ENCODE measurements at places on chromosomes 16 and 17.

DNA sequence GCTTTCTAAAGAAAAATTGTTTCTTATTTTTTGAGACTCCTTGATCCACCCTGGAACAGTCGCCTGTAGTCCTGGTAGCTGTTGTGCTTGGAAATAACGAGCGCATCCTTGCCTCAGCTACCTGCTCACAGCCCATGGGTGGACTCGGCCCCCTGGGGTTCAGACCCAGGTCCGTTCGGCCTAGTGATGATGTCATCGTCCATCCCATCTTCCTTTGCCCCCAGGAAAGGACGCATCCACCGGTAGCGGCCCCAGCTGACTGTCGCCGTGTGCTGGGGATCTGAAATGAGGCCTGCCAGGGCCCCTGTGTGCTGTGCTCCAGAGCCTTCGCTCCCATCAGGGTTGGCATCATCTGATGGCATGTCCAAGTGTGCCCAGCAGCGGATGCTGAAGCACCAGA, 12.0 kb upstream of the CACNG1 start:
- DNase-seq, result no peak

GRCh38 chr16:21224800-21225199, 8.7 kb upstream of the ANKS4B start:
- no peak for DNase-seq

DNA sequence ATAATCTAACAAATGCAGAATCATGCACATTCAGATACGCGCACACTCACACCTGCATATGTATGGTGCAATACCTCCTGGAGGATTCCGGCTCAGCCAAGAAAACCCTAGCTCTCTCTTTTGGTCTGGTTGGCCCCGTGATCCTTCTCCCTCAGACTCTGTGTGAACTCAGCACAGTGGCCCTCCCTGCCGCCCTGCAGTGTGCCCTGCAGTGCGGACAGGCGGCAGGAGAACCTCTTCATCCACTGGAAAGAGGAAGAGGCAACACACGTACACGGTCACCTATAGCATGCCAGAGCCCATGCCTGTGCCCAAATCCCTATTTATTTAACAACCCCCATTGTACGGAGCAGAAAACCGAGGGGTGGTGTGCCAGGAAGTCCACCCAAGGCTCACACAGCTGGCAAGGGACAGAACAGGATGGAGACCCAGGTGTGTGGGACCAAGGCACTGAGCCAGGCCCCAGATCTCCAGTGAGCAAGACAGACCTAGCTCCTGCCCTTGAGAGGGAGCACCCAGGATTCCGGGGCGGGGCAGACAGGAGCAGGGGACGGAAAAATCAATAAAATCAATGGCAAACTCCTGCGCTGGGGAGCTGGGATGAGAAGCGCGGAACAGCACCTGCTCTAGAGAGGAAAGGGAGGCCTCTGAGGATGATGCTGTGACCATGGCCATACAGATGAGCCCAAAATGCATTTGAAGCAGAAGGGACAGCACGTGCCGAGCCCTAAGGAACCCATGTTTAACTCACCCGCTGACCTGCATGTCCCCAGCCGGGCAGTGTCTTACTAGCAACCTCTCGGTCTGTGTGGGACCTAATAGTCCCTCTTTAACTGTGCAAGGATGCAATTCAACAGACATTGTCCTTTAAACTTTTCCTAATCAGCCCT, 54.7 kb upstream of the CIBAR2 start:
- DNase-seq, result no peak

DNA sequence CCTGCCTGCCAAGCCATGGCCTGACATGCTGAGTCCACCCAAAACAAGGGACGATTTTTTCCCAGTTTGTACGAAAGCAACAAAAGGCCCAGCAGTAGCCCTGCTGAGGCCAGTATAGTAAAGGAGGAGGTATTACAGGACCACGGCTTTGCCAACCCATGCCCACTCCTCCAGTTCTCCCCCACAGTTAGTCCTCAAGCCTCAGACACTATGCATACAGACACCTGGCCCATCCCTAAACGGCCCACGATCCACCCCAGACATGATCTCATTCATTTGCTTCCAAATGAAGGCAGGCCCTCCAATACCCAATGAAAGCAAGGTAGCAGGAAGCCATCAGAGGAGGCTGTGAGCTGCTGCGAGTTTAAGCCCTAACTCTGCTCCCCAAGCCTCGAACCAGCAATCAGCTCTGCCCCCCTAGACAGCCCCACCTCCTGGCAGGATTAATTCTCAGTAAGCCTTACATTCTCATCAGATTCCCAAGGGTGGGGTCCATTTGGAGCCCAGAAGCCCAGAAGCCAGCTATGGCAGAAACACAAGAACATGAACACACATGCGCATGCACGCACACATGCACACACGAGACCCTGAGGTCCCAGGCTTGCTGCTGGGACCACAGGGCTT, 4.9 kb downstream of the HDAC5 start:
- no peak for DNase-seq

- DNase-seq, result no peak
Observed at GRCh38 chr16:24013054-24013636, 177.4 kb downstream of the PRKCB start.

DNA sequence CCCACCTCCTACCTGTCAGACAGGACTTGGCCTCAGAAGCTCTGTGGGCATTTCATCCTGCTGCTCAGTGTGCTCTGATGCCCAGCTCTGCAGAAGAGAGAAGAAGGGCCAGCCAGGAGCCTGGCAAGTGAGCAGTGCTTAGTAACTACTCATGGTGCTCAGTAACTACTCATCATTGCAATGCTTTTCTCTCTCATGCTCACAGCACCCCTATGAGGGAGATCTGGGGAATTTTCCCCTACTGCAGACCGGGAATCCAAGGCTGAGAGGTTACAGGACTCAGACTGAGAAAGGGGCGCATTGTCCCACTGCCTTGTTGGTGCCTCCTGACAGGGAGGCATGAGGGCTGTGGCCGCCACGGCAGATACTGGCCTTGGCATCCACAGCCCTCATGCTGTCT, 261.1 kb downstream of the C16orf95 start:
- peak; percentile 39 for DNase-seq

GRCh38 chr17:55518510-55518909, 7.3 kb upstream of the SMIM36 start:
- DNase-seq, result no peak

DNA sequence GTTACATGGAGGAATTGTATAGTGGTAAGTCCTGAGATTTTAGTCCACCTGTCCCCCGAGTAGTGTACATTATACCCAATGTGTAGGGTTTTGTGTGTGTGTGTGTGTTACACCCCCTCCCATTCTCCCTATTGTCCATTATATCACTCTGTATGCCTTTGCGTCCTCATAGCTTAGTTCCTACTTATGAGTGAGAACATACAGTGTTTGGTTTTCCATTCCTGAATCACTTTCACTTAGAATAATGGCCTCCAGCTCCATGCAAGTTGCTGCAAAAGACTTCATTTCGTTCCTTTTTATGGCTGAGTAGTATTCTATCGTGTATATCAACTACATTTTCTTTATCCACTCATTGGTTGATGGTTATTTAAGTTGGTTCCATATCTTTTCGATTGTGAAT, 635 bp upstream of the FA2H start:
- DNase-seq, result no peak

- no peak for DNase-seq
Observed at GRCh38 chr17:42886283-42887176, 14.1 kb upstream of the G6PC1 start.

DNA sequence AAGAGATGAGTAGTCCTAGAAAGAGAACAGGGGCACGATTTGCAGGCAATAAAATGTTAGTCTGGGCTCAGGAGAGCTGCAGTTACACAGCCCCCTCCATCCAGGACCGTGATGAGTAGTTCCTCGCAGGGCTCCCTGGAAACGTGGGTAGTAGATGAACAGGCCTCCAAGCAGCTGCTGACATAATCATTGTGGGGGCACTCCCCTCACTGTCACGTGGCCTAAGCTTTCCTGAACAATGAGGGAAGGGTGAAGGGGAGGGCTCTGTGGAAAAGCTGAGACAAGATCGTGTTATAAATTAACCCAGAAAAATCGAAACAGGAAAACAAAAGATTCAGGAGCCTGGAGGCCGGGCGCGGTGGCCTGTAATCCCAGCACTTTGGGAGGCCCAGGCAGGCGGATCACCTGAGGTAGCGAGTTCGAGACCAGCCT, 1.3 kb upstream of the PER1 start:
- DNase-seq, result peak; percentile 99

- DNase-seq, result no peak
Observed at GRCh38 chr16:56744996-56745640, 15.2 kb downstream of the NUP93 start.

GRCh38 chr16:19203374-19203966, 35.4 kb downstream of the SYT17 start:
- no peak for DNase-seq

GRCh38 chr16:70804734-70805169, 3.8 kb upstream of the VAC14 start:
- DNase-seq, result no peak

GRCh38 chr17:73788111-73788510, 143.9 kb upstream of the SDK2 start:
- no peak for DNase-seq

DNA sequence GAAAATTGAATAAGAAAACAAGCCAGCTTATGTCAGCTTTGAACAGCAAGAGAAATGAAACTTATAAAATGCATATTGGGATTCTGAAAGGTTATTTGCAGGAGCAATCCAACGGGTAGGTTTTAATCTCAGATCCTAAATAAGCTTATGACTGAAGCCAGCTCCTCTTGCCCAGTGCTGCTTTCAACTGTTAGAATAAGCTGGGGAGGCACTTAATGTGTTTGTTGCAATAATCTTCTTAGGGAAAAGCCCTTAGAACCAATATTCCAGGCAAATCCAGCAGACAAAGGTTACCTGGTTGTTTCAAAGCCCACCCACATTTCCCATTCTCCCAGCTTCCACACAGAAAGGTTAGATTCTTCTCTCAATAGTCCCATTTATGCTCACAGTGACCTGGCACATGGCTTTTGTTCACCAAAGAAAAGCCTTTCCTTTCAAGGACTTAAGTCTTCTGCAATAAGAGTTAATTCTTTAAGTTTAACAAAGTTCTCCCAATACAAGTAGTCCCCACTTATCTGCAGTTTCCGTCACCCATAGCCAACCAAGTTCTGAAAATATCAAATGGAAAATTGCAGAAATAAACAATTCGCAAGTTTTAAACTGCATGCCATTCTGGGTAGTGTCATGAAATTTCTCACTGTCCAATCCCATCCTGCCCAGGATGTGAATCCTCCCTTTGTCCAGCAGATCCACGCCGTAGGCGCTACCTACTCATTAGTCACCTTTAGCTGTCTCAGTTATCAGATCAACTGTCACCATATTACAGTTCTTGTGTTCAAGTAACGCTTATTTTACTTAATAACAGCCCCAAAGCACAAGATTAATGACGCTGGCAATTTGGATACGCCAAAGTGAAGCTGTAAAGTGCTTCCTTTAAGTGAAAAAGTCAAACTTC, 5.9 kb downstream of the TEX2 start:
- peak; percentile 35 for DNase-seq

DNA sequence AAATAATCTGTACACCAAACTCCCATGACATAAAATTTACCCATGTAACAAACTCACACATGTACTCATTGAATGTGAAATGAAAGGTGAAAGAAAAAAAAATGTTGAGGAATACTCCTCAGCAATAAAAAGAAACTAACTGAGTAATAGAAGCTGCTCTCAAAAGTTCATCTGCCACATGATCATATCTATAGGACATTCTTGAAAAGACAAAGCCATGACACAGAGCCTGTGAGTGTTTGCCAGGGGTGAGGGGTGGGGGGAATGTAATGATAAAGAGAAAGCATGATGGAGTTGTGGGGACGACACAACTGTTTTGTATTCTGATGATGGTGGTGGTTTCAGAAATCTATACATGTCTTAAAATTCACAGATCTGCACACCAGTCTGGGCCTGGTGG, 52.2 kb upstream of the TMC5 start:
- peak; percentile 5 for DNase-seq

- DNase-seq, result no peak
Observed at GRCh38 chr17:37729905-37730304, 15.0 kb downstream of the HNF1B start.

DNA sequence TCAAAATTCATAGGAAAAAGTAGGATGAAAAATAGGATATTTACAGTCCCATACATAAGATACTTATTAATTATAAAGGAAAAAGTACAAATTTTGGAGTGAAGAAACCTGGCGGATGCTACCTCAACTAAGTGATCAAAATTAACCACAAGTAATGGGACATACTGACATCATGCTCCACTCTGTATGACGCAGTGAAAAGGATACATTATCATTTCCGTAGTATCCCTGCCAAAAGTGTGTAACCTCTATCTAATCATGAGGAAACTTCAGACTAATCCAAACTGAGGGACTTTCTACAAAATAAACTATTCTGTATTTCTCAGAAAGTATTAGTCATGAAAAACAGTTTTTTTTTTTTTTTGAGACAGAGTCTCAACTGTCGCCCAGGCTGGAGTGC, 60.5 kb downstream of the TRIM37 start:
- peak; percentile 70 for DNase-seq

- peak; percentile 64 for DNase-seq
Observed at GRCh38 chr17:49968405-49969133, 421 bp upstream of the DLX4 start.

DNA sequence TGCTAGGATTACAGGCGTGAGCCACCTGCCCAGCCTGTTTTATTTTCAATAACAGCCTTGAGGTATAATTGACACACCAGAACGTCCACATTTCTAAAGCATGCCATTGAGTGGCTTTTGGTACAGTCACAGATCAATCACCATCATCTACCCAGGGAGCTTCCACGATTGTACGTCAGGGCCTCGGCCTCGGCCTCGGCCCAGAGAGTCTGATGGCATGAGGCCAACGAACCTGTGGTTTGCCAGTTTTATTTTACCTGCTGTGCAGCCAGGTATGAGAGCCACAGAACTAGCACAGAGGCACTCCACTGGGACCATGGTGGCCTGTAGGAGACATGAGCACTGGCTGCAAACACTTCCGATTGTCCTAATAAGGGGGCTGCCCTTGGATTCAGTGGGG, 8.3 kb downstream of the UBALD1 start:
- no peak for DNase-seq

DNA sequence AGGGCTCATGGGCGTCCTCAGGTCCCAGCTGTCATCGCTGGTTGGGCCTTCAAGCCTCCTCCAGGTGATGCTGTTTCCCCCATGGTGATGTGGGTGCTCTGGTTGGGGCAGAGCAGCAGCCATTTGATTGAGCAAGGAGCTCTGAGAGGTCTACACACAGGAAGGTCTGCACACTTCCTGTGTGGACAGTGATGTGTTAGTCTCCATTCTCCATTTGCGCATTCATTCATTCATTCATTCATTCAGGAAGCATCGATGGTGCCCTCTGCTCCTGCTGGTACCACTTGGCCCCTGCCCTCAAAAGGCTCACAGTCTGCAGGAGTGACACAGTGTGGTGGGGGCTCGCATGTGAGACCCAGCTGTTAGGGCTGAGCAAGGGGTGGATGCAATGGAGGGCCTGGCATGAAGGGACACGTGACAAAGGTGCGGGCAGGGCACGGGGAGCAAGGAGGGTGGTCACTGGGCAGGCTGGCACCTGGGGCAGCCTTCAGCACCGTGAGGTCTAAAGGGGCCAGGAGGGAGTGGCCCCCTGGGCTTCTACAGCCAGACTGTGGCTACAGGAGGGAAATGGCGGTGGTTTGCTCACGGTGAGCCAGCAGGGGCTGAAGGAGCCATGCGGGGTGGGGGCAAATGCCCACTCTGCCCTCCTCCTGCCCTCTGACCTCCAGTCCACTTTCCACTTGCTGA, 1.5 kb downstream of the ADGRG3 start:
- no peak for DNase-seq

Measured in iris pigment epithelial cell (primary cell).